Activated T-helper 2 cell treated with anti-CD3 and anti-CD28 coated beads, Interferon-gamma antibody, Interleukin-2, Interleukin-4, amounts not matched to agents 10 μg/mL and 5 μg/mL and 100 μg/mL, durations not matched to agents 14 hours and 24 hours and 36 hours (primary cell): ENCODE measurements at places on chromosomes 7 and 10. TPM values are rescaled to one million over a fixed set of nuclear protein-coding genes. Genes with fewer than 3 reads are reported as not detected.

Gene STYXL1
- 27.7 and 36.1 TPM in 2 replicates for total RNA-seq

Gene NUTM2A
- 0.07 and 0.30 TPM in 2 replicates for total RNA-seq

Gene PVRIG
- total RNA-seq: 18.7 and 21.7 TPM in 2 replicates

Gene SLC18A3
- 0.18 and 0.32 TPM in 2 replicates for total RNA-seq

DNA sequence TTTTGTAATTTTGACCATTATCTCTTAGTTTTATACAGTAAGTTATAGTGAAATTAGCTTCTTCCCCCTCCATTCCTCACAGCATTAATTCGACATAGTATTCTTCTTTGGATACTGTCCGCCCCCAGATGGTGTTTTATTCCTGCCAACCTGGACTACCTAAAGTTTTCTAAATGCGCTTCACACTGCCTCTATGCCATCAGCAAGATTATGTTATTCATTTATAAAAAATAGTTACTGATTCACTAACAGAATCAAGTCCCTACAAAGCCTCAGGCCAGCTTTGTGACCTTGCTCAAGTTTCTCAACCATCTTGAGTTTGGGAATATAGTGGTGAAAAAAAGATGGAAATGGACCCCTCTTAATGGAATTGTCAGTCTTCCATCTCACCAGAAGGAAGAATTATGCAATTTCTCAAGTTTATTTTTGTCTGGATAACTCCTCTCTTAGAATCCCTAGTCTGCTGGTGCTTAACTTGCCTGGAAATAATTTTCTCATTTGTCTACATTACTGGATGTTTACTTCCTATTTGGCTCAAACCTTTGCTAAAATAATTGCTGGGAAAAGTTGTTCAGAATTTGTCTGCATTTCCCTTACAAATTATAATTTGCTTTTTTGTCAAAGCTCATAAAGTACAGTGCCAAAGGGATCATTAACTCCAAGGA is 16.7 kb upstream of the FGL2 start:
- no peak for DNase-seq

DNA sequence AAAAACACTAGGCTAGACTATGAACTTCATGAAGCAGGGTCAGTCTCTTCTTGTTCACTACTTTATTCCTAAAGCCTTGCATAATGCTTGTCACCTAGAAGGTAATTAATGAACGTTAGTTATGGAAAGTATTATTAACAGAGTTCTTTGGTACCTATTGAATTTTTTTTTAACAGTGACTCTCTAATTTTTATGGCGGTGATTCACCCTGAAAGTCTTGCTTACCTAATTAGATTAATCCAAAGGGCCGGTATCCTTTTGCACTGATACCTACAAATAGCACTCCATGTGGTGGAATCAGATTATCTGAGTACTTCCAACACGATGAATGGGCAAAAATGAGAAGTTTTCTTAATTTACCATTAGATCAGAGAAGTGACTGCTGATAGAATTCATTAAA is 31.7 kb downstream of the STAM start:
- no peak for DNase-seq

- DNase-seq: no peak
Observed at GRCh38 chr7:111364413-111364812, 197.9 kb downstream of the IMMP2L start.

DNA sequence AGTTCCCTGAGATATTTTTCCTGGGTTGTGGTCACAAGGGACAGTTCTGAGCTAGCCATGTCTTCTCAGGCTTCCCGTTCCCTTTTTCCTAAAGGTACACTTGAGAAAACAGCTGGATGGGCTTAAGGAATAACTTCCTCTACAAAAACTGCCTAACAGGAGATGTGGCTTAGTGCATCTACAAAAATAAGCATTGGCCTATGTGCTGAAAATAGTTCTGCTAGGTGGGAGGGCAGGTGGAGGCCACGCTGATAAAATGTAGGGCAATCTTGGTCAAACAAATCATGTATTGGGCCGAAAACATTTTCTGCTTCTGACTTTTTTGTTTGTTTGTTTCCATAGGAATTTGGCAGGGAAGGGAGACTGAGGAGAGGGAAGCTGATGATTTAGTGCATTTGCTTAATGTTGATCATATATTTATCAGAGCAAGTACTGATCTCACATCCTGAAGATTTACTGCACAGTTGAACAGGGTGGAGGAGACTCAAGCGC is 409.4 kb upstream of the FZD8 start:
- no peak for DNase-seq

DNA sequence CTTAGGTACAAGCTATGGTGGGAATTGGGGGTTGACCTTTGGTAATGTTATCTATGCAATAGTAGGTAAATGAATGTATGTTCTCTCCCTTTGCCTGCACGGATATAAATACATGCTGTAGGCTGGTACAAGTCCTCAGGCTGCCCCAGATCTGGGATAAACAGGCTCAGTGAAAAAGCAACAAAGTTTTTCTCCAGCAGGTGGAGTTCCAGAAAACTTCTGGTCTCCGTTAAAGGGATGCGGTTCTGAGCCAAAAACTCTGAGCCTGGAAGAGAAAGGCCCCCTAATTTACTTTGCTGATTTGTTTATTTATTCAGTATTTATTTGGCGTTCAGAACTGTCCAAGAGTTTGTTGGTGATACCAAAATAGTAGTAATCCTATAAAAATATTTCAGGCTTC is 204.7 kb downstream of the ADRA2A start:
- DNase-seq: no peak

GRCh38 chr7:127959770-127960169 is 71.5 kb downstream of the LRRC4 start:
- DNase-seq: no peak

DNA sequence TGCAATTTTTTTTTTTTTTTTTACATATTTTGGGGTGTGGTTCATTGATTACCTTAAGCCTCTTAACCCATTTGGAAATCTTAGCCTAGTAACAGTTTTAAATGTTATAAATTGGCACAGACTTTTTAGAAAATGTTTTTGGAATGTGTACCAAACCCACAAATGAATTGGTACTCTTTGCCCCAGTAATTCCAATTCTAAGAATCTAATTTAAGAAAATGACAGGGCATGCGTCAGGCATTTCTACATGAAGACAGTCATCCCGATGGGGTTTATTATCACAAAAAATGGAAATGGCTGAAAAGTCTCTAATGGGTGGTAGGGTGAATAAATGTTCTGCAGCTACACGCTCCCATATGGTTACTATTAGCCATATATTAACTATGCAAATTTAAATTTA is 54.9 kb downstream of the ITIH5 start:
- DNase-seq: no peak

- DNase-seq: no peak
Observed at GRCh38 chr7:102232611-102233286, 53.9 kb upstream of the SH2B2 start.

- no peak for DNase-seq
Observed at GRCh38 chr7:122132341-122132740, 11.7 kb downstream of the AASS start.

GRCh38 chr7:101957744-101958525 is 140.5 kb downstream of the CUX1 start:
- no peak for DNase-seq

GRCh38 chr7:48052748-48053147 is 17.4 kb downstream of the C7orf57 start:
- DNase-seq: no peak
